ENCODE measurements at places on chromosomes 2 and 18.

- DNase-seq: no peak
These were observed 4.1 kb downstream of the HS6ST1 start for GRCh38 chr2:128314348-128315121.

DNA sequence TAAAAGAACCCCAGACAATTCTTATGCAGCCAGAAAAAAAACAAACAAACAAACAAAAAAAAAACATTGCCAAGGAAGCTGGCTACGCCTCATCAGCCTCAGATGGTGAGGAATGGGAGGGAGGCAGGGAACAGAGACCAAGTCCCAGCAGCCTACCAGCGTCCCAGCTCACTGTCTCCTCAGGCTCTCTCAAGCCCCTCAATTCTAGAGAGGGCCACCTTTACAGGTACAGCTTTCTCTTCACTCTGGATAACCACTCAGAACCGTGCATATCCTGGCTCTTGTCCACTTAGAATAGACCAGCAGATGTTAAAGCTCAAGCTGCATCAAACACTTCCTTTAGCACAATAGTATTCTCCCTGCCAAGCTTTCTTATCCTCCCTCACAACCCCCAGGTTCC, 263.1 kb upstream of the CHAC2 start:
- DNase-seq: no peak

- no peak for DNase-seq
These were observed 33.9 kb downstream of the CNGA3 start for GRCh38 chr2:98380203-98380535.

- DNase-seq: no peak
These were observed 112.1 kb downstream of the RBMS1 start for GRCh38 chr2:160381425-160381951.

GRCh38 chr2:96665083-96665569, 22.6 kb downstream of the FER1L5 start:
- DNase-seq: peak; percentile 47

GRCh38 chr2:119263656-119264055, 40.0 kb downstream of the STEAP3 start:
- no peak for DNase-seq

DNA sequence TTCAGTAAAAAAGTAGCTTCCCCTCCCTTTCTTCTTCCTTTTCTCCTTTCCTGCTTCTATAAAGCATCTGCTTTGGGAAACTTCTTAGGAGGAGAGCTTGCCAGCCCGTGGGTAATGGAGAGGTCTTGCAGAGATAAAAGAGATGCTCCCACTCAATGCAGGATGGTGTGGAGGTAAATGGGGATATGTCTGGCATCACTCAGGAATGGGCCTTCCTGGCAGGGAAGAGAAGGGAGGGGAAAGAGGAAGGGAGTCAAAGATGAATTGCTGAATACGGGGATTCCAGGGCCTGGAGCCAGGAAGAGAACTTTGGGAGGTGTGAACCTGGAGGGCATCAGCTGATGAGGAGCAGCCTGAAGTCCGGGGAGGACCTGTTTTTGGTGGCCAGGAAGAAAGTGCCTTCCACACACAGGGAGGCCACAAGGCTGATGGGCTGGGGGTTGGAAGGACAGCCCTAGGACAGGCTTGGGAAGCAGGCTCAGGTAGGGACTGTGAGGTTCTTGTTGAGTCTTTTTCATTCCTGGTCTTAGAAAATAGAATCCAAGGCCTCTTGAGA, 25.2 kb downstream of the IL1B start:
- DNase-seq: no peak

- DNase-seq: no peak
These were observed 520.1 kb downstream of the PIK3C3 start for GRCh38 chr18:42475157-42475556.

DNA sequence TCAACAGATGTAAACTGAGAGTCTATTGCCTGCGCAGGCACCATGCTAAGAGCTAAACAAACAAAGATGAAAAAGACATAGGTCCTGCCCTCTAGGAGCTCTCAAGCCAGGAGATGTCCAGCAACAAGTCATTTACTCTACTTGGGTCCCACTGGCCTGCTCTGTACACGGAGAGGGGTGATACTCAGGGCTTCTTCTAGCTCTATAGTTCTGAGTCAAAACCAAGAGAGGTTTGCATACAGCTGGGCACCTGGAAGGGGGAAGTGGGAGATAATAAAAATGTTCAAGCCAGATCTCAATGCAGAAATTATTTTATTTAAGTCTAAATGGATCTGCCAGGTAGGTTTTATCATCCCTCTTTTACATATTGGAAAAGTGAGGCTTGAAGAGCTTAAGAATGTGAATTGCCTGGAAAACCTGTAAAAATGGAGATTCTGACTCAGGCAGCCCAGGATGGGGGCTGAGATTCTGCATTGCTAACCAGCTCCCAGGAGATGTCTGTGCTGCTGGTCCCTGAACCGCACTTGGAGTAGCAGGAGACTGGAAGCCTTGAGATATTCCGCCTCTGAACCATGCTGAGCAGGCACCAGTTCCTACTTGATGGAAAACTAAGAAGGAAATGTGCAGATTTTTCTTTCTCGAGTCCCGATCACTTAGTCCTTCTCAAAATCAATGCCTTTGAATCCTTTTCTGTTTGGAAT, 201.1 kb downstream of the PRKCE start:
- no peak for DNase-seq
